ENCODE measurements at places on chromosomes 4 and X.

DNA sequence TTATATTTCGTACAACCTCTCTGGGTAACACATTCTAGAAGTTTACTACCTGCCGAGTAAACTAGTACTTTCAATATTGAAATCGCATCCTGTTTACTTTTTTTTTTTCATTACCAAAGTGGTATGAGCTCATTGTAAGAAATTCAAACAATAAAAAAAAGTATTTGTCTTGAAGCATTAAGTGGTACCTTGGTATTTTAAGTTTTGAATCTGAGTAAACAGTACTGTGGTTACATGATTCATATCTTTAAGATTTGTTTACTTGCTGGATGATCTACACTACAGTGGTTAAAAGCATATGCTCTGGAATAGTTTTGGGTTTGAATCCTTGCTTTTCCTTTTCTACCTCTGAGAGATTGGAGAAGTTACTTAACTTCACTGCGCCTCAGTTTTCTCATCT, 3.8 kb upstream of the MMGT1 start:
- H3K27ac ChIP-seq: no peak overlapping the region
- H3K4me1 ChIP-seq: peaks cover 5% of the 10 kb centered on the region
- DNase-seq: no peak
- H3K27me3 ChIP-seq: no peaks in the 10 kb centered on the region
- no peaks in the 10 kb centered on the region for H3K36me3 ChIP-seq

DNA sequence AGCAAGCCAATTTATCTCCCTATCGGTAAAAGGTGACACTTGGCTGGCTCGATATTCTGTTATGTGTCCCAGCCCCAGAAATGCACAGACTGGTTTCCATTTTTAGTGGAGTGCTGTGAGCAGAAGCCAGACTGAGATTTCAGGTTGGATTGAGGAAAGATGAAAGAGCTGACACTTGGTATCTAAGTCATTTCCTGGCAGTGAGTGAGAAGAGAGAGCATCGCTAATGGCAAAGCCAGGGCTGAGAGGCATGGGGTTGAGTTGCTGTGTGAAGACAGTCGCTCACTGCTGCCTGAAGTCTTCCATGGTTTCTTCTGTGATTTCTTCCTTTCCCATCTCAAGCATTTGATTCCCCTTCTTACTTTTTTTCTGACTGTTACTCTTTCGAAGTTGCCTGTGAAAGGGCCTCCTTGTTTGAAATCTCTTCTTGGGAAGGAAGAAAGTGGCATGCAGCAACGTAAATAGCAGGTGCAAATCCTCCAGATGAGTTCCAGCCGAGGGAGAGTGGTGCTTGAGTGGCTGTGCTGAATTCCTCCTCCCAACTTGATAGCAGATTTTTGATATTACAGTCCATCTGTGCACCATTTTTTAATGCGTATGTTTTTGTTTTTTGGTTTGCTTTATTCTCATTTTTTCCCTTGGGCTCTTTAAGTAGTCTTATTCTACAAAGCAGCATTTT, 109.2 kb upstream of the LIMCH1 start:
- H3K36me3 ChIP-seq: no peaks in the 10 kb centered on the region
- DNase-seq: no peak
- no peak overlapping the region for H3K27ac ChIP-seq
- no peaks in the 10 kb centered on the region for H3K27me3 ChIP-seq

DNA sequence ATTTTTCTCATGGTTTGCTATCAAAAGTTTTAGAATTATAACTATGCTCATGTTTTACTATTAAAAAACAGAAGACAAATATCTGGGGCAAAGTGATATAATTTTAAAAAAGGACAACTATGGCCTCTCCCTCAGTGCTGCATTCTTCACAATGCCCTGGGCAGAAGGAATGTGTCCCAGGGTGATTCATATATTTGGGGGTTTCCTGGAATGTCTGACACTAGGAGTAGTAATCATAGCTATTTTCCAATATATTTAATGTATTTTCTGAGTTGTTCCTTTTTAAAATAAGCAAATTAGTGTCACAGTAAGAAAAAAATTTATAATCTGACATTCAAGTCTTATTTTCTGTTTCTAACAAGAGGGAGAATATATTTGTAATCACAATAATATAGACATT, 281.7 kb downstream of the UNC5C start:
- H3K27ac ChIP-seq: no peak overlapping the region
- no peaks in the 10 kb centered on the region for H3K36me3 ChIP-seq
- H3K27me3 ChIP-seq: no peaks in the 10 kb centered on the region
- no peaks in the 10 kb centered on the region for H3K4me1 ChIP-seq
- no peak for DNase-seq

GRCh38 chrX:30220661-30221060, 5.3 kb downstream of the MAGEB2 start:
- H3K4me3 ChIP-seq: no peak overlapping the region
- no peaks in the 10 kb centered on the region for H3K4me1 ChIP-seq
- no peak overlapping the region for H3K27ac ChIP-seq
- no peak for DNase-seq

GRCh38 chrX:47500554-47500953, 17.5 kb upstream of the ZNF41 start:
- H3K27ac ChIP-seq: no peak overlapping the region
- H3K36me3 ChIP-seq: no peaks in the 10 kb centered on the region
- peaks cover 12% of the 10 kb centered on the region for H3K27me3 ChIP-seq
- no peak for DNase-seq
- no peak overlapping the region for H3K4me3 ChIP-seq

GRCh38 chr4:11799196-11799595, 370.5 kb upstream of the HS3ST1 start:
- H3K27me3 ChIP-seq: peaks cover 3% of the 10 kb centered on the region
- H3K27ac ChIP-seq: no peak overlapping the region
- no peaks in the 10 kb centered on the region for H3K4me1 ChIP-seq

DNA sequence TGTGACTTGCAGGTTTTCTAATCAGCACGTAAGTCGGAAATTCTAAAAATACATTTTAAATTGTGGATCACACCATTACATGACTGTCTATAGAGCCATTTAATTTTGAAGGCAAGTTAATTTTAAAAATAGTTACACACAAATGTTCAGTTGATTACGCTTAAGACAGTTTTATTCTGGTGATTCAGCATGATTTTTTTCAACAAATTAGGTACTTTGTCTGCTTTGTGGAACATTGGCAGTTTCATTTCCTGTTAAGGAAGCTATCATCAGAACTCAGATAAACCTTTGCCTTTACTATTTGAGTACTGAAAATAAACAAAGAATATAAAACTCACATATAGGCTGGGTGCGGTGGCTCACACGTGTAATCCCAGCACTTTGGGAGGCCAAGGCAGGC, 19.5 kb downstream of the SAT1 start:
- no peak overlapping the region for H3K4me3 ChIP-seq
- H3K27me3 ChIP-seq: no peaks in the 10 kb centered on the region
- no peak for DNase-seq
- no peaks in the 10 kb centered on the region for H3K36me3 ChIP-seq
- H3K27ac ChIP-seq: no peak overlapping the region
- H3K4me1 ChIP-seq: peaks cover 13% of the 10 kb centered on the region

DNA sequence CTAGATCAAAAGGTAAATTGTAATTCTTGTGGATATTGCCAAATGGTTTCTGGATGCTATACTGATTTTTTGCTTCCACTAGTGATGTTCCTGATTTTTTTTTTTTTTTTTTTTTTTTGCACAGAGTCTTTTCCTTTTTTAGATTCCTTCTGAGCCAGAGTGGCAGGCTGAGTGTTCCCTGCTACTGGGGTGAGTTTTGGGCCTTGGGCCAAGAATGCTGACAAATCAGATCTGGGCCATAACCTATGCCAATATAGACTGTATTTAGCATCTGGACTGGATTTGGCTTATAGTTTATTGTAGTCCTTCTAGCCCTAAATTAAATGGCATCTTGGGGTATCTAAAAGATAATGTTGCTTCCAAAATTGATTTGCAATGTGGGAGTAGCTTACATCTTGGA, 52.8 kb downstream of the REPS2 start:
- H3K36me3 ChIP-seq: no peaks in the 10 kb centered on the region
- H3K4me1 ChIP-seq: no peaks in the 10 kb centered on the region
- no peaks in the 10 kb centered on the region for H3K27me3 ChIP-seq
- H3K27ac ChIP-seq: no peak overlapping the region

DNA sequence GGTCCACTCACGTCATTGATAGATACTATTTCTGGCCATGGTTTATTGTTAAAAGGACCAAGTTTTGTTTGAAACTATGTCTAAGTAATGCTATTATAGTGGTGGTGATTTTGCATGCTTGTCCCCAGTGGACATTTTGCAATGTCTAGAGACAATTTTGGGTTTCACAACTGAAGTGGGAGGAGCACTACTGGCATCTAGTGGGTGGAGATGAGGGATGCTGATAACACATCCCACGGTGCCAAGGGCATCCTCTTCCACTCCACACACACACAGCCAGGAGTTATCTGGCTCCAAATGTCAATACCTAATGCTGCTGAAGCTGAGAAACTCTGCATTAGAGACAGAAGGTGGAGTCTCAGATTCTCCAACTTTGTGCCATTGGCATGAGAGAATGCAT, 131.2 kb downstream of the FRMPD4 start:
- no peak overlapping the region for H3K27ac ChIP-seq
- H3K4me1 ChIP-seq: no peaks in the 10 kb centered on the region
- no peak for DNase-seq
- no peaks in the 10 kb centered on the region for H3K27me3 ChIP-seq
- H3K36me3 ChIP-seq: no peaks in the 10 kb centered on the region

- peaks cover 8% of the 10 kb centered on the region for H3K4me1 ChIP-seq
- no peaks in the 10 kb centered on the region for H3K36me3 ChIP-seq
- no peaks in the 10 kb centered on the region for H3K27me3 ChIP-seq
- H3K4me3 ChIP-seq: no peak overlapping the region
- no peak overlapping the region for H3K27ac ChIP-seq
These were observed 45.3 kb downstream of the GPRASP3 start for GRCh38 chrX:102765809-102766208.
